ENCODE measurements at places on chromosomes 5 and 9. TPM values are rescaled to one million over a fixed set of nuclear protein-coding genes. Genes with fewer than 3 reads are reported as not detected.

DNA sequence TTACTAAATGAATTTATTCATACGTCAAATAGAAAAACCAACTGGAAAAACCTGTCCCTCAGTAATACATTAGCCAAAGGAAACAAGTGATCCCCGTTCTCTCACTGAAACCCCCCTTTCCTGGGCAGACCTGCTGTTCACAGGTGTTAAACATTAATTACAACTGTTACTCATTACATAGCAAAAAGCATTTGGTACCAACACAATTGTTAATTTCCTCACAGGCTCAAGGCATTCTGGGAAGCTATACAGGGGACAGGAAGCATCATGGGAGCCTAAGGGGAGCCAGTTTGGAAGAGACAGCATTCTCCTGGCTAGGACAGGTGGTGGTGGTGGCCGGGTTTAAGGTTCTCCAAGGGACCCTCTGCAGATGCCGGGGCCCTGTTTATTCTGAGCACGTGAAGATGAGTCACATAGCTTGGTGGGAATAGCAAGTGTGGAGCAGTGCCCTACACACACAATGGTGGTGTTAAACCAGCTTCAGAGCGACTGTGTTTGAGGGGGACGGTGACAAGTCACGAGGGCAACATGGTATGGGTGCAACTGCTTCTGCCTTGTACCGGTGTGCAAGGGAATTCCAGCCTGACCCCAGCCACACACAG is 62.6 kb upstream of the SLC25A51 start:
- DNase-seq, result no peak

GRCh38 chr9:132036521-132036920 is 43.1 kb downstream of the MED27 start:
- no peak for DNase-seq

- DNase-seq, result no peak
Observed at GRCh38 chr5:124824637-124825158, 78.3 kb upstream of the ZNF608 start.

DNA sequence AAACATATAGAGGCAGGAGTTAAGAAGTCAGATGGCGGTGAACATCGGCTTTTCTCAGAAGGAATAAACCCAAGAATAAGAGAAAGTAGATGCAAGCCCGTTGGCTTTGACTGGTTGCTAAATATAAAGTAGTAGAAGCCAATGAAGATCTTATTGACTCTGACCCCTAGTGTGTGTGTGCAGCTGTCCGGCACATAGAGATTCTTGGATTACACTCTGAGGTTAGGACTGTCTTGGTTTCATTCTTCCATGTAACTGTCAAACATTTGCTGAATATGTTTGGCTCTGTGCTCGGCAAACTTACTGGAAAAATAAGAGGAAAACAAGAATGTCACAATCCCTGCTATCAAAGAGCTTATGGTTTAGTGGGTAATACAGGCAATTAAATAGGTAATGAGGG is 54.9 kb downstream of the ASTN2 start:
- DNase-seq, result no peak

DNA sequence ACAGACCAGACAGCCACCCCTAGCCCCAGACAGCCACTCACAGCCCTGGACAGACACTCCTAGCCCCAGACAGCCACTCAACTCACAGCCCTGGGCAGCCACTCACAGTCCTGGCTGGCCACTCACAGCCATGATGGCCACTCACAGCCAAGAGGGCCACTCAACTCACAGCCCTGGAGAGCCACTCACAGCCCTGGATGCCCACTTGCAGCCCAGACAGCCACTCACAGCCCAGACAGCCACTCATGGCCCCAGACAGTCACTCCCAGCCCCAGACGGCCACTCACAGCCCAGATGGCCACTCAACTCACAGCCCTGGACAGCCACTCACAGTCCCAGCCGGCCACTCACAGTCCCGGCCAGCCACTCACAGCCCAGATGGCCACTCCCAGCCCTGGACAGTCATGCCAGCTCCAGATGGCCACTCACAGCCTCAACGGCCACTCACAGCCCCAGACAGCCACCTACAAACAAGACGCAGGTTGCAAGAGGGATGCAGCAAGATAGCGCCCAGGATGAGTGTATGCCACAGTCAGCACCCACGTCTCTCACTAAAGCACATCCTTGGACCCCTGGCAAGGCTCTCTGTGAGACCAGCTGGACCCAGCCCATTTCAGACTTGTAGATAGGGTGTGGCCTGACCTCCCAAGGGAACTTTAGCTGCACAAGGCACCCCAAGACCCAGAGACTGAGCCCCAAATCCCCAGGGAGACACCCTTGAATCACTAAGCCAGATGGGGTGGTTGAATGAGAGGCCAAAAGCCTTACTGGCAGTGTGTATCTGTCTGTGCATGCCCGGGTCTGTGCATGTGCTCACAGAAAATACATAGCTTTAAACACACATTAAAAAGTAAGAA is 22.4 kb downstream of the ZDHHC11B start:
- DNase-seq, result no peak

DNA sequence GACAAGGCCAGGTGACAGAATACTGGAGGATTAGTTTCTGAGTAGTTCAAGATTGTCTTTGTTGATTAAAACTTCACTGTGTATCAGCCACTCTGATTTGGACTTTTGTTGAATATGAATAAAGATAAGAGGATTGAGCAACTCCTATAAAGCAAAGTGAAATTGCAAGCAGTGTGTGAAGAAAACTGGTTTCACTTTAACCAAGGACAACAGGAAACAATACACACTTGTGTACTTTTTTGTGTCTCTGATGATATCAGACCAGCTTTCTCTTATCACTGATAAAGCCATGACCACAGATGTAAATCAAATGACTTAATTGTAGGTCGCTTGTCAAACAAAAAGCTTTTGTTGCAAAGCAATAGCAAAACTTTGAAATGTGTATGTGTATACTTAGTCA is 268.6 kb downstream of the FER start:
- no peak for DNase-seq

GRCh38 chr9:130347931-130348330 is 82.4 kb downstream of the HMCN2 start:
- no peak for DNase-seq

GRCh38 chr5:37932450-37932849 is 92.6 kb upstream of the GDNF start:
- DNase-seq, result no peak

DNA sequence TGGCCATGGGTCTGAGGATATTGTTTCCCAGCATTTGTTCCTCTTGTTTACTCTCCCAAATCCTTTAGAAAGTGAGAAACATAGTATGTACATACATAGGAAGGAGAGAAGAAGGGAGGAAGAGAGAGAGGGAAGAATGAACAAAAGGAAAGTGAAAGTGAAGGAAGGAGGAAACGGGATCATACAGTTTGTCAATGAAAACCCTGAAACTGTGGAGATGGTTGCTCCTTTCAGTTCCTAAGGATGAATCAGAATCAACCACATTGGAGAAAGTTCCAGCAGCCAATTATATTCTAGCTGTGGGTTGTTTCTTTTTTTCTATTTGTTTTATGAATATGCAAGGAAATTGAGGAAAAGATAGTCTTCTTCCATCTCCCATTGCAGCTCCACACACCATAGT is 396.5 kb downstream of the MLLT3 start:
- DNase-seq, result no peak

DNA sequence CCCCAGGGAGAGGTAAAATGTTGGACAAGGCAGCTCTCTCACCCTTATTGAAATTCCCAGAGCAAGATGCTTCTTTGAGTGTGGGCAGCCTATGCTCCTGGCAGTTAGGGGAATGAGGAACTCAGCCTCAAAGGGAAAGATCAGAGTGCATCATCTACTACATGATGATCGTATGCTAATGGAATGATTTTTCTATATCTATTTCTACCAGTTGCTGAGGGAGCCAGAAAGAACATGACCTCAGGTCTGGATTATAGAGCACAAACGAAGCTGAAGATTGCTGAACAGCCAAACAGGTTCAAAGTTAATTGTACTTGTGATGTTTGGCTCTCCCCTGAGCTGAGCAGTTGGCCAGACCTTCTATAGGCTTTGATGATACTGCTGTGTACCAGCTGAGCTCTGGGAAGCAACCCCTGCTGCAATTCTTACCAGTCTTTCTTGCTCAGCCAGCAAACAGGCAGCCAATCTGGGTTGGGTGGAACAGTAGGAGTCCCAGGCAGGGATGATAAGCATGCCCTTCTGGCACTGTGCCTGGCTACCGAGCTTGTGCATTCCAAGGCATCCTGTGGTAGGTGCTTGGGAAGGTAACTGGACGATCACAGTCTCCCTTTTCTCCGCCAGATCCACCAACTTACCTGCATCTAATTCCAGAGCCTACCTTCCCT is 10.3 kb upstream of the FBXL7 start:
- no peak for DNase-seq

Gene VLDLR
- 6.6 TPM for total RNA-seq

- DNase-seq, result no peak
Observed at GRCh38 chr5:122062205-122062604, 15.9 kb downstream of the LOX start.
